ENCODE measurements at places on chromosomes 12 and 14.

DNA sequence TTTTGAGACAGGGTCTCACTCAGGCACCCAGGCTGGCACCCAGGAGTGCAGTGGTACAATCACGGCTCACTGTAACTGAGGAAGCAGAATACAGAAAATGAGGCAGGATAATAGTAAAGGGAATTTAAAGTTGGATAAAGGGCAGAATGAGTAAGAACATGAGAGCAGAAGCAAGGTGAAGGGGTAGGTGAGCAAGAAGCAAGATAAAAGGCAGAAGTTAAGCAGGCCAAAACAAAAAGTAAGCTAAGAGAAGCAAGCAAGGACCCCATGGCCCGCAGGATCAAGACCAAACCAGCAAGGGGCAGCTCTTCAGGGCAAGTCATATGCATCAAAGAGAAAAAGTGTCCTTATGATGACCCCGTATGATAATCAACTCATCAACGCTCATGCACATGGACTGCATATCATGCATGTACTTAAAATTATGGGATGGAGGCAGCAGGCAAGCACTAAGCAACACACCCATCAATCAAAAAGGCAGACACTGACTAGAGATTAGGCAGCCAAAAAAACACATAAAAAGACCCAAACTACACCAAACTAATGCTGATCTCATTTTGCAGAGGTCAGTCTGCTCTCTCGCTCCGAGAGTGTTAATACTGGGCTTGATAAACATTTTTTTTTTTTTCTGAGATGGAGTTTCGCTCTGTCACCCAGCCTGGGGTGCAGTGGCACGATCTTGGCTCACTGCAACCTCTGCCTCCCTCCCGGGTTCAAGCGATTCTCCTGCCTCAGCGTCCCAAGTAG lies 11.6 kb downstream of the TIMELESS start:
- no peak for DNase-seq

DNA sequence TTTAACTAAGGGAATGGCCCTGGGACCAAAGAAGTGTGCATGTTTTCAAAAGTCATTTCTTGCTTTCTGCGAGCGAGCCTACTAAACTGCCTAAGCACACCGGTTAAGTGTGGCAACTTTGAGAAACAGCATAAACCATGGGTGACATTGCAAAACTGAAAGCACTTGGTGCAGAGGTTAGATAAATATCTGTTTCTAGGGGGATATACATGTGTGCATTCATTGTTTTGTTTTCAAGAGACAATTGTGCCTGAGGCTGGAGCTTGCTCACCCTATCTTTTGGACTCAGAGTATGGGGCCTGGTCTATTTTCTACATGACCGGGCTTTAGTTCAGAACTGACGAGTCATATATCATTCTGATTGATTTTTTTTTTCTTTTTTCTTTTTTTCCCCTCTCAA lies 923.4 kb downstream of the NRXN3 start:
- DNase-seq, result no peak

- no peak for DNase-seq
These were observed 586.3 kb downstream of the RERGL start for GRCh38 chr12:17503742-17504141.

GRCh38 chr14:96309133-96309895 lies 53.3 kb downstream of the BDKRB1 start:
- no peak for DNase-seq

DNA sequence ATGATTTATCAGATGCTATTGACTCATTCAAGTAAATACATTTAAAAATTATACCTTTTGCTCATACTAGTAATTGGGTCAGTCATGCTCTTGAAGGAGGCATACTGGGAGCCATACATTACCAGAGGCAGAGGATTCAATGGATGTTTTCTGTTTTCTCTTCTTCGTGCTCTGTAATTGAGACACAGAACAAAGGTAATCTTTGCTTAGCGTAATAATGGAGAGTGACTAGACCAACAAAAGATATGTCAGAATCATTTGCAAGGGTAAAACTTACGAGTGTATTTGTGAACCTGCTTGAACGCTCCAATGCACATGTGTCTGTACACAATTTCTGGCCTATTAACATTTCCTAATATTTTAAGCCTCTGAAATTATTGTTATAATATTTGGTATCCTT lies 296.4 kb downstream of the FOXG1 start:
- no peak for DNase-seq

DNA sequence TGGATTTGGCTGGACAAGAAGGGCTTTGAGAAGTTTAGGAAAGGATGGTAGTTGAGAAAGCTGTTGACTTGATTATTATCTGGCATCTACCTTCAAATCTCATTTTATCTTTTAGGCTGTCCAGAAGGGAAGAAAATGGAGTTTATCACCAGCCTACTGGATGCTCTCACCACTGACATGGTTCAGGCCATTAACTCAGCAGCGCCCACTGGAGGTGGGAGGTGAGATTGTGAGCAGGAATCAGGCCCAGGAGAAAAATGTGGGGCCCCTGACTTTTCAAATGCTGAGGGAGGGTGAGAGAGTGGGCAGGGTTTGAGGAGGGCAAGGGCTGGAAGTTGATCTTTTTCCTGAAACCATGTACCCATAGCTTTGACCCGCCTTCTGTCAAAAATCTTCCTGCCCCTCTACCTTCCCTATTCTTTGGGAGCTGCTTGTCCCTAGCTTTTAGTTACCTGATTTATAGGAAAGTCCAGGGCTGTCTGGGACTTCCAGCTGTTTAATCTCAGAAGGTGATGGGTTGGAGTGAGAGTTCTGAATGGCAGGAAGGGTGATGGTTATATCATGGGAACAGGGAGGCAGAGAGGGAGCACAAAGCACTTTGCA lies 134.2 kb downstream of the SMOC1 start:
- DNase-seq, result peak; percentile 8

DNA sequence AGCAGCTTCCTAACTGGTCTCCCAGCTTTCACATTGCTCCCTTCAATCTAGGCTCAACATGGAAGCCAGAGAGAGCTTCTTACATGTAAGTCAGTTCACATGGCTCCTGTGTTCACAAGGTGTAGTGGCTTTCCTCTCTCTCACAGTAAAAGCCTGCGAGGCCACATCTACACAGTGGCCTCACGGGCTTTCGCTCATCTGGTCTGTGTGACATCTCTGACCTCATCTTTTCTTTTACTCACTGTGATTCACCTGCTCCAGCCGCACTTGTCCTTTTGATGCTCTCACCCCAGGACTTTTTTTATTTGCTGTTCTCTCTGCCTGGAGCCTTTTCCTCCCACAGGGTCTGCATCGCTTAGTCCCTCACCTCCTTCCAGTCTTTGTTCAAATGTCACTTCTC lies 122.1 kb downstream of the SLC5A8 start:
- no peak for DNase-seq

GRCh38 chr12:115572440-115572839 lies 705.1 kb downstream of the MED13L start:
- DNase-seq, result no peak

- no peak for DNase-seq
These were observed 62.5 kb upstream of the PTPRR start for GRCh38 chr12:70982991-70983390.

GRCh38 chr12:99732131-99732530 lies 84.6 kb downstream of the GARIN6 start:
- DNase-seq, result no peak

DNA sequence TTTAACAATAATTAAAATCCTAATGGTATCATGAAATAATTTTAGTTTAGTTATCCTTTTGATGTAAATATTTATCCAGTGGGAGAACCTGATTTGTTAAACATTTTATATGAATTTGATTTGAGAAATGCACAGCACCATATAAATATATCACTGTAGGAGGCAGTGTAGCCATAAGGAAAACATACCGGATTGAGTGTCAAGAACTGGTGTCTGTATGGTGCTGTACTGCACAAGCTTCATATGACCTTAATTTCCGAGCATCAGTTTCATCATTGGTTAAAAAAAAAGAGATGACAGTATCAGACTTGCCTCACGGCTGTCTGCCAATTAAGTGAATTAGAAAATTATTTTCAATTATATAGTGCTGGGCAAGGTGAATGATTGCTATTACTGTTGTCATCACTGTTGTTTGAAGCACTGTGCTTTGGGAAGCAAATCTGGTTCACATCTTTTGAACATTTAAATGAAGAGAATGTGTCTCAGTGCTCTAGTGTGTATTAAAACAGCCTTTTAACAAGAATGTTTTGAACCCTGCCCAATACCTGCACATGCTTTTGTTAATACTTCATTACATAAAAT lies 72.1 kb downstream of the TMTC2 start:
- DNase-seq, result no peak

DNA sequence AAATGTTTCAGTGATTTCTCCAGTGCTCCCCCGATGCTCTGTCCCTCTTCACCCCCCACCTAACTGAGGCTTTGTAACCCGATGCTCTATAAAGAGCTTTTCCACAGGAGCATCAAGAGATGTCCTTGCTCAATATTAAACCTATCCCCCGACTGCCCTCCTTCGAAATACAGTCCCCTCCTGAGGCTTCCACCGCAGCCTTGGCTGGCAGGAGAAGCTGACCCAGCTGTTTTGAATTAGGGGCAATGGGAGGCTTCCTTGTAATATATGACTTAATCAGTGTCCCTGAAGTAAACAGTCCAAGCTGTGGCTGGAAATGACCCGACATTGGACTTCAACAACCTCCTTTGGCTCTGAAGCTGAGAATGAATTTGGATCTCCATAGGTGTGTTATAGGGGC lies 62.4 kb downstream of the TMEM30B start:
- DNase-seq, result no peak

- no peak for DNase-seq
These were observed 40.9 kb upstream of the VASH1 start for GRCh38 chr14:76720382-76720813.

DNA sequence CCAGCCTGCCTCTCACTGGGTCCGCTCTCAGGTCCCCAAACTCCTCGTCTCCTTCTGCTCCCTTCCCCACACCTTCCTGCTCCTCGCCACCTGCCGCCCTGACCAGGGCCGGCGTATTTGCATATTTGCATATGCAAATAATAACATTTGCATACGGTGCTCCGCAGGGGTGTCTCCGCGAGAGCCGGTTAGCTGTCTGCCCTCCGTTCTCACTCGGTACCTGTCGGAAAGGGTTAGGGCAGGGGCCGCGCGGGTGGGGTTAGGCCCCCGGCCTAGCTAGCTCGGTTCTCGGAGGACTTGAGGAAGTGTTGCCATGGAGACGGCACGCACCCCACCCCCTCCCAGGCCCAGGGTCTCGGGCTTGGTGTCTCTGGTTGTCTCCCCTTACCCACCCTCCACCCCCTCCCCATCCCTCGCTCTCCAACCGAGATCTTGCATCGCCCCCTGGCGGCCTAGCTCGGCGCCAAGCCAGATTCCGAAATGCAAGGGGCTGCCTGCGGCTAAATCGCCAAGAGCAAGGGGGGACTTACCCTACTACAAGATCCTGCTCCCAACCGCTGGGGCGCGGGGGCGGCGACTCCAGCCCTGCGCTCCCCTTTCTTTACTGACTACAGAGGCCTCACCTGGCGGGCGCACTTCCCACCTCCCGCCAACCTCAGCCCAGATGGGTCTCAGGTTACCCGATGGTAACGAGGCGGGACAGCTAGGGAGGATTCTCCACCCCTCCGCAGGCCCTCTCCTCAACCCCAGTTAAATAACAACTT lies 8.1 kb downstream of the STAC3 start:
- peak; percentile 71 for DNase-seq

DNA sequence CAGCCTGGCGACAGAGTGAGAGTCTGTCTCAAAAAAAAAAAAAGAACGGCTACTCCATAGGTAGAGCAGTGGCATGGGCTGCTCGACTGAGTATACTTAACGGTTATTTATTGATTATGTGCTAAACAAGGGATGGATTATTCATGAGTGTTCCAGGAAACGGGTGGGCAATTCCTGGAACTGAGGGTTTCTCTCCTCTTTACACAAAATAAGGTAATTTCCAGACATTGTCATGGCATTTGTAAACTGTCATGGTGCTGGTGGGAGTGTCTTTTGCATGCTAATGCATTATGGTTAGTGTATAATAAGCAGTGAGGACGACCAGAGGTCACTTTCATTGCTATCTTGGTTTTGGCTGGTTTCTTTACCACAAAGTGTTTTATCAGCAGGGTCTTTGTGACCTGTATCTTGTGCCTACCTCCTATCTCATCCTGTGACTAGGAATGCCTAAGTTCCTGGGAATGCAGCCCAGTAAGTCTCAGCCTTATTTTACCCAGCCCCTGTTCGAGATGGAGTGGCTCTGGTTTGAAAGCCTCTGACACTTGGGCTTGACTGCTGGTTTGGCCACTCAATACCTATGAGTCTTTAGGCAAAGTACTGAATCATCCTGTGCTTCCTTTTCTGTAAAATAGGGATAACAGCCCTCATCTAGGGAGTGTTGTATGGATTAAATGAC lies 3.2 kb downstream of the DGLUCY start:
- DNase-seq, result peak; percentile 50

DNA sequence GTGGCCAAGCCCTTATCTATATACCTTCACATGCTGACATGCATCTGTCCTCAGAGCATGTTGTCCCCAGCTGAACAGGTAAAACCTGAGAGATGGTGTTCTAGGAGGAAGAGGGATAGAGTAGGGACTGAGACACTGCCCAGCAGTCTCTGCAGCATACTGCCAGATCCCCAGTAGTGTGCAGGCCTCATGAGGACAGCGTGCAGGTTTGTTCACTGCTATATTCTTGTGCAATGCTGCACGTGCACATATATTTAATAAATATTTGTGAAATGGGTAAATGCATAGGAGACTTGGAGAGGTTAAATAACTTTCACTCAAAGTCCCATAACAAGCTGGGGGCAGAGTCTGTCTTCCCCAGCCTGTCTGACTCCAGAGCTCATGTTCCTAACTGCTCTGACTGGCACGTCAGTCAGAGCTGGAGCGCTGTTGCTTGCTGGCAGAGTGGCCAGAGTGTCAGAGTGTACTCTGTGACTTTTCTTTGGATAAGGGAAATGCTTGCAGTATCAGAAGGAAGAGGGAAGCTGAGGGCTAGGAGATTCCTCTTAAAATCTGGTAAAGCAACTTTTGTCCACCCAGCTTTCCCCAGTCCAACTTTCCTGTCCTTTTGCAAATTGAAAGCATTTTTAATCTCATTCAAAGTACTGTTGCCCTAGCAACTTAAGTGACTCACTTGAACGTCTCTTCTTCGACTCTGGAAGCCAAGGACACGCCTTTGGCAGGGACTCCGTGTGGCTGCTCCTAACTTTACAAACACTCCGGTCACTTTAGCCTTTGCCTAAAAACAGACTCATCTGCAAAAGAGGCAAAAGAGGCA lies 14.9 kb upstream of the POLR3B start:
- no peak for DNase-seq

Measured in stimulated activated CD4-positive, alpha-beta T cell treated with anti-CD3 and anti-CD28 coated beads, Interleukin-12 subunit alpha, Interleukin-12 subunit beta, amount 100 ng/mL, for 4 hours (primary cell).